ENCODE measurements at places on chromosomes 4 and X.

DNA sequence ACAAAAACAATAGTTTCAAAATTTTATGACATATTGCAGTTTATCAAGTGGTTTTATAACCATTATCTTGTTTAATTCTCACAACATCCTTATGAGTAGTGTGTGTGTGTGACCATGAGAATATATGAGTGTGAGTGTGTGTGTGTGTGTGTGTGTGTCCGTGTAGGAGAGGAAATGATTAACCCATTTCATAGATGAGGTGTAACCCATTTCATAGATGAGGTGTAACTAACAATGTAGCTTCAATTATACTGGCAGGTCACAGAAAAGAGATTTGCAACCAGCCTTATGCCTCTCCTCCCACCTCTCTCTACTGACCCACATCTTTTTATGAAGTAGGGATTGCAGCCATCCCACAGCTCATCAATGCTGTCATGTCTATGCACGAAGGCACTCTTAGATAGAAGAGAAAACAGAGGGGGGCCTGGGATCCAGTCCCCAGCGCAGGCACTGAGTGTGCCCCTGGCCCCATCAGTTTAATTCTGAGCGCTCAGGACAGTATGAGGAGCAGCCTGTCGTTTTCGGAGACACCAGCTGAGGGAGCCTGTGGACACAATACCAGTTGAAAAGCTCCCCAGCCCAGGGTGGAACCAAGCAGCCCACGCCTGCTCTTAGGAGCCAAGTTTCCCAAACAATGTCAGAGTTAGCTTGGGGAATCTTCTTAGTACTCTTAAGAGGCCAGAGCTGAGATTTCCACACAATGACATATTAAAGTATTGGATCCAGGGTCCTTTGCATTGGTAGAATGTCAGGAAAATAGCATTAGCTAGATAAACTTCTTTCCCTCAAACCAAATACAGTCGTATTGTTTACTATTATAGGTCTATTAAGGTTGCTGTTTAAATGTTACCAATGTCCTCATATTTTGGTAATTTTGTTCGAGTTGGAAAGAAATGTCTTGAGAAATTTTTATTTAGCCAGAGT is 88.6 kb downstream of the PALLD start:
- no peak for DNase-seq

DNA sequence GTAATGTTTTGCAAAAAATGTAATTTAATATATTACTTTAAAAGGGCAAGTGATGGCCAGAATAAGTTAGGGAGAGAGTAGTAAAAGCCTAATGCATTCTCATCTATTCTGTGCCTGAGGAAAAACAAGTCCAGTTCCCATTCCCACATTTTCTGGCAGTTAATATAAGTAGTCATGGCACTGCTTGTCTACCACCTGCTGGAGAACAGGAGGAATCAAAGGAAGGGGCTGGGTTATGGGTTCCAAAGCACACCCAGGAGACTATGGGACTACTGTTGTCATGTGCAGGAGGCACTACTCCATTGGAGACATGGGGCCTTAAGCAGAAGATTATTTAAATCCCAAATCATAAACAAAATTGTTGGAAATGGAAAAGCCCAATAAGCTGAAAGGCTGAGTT is 2618.6 kb downstream of the ARAP2 start:
- DNase-seq = no peak

GRCh38 chr4:109355835-109356234 is 53.4 kb upstream of the COL25A1 start:
- no peak for DNase-seq

- no peak for DNase-seq
Measured at GRCh38 chrX:44082829-44083228, 109.6 kb upstream of the NDP start.

DNA sequence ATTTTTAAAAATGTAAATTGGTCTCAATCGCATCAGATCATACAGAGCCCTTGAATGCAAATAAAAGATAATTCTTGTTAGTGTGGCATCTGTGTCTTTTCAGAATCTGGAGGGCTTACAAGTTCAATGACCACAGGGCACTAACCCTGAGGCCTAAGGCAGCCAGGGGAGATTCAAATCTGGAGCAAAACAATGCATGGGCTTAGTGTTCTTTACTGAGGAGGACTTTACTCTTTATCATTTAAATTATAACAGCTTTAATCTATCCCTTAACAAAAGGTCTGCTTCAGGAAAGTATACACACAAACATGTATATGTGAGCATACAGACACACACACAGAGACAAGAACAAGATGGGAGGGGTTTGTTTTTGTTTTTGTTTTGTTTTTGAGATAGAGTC is 51.0 kb upstream of the NSUN7 start:
- DNase-seq = no peak

DNA sequence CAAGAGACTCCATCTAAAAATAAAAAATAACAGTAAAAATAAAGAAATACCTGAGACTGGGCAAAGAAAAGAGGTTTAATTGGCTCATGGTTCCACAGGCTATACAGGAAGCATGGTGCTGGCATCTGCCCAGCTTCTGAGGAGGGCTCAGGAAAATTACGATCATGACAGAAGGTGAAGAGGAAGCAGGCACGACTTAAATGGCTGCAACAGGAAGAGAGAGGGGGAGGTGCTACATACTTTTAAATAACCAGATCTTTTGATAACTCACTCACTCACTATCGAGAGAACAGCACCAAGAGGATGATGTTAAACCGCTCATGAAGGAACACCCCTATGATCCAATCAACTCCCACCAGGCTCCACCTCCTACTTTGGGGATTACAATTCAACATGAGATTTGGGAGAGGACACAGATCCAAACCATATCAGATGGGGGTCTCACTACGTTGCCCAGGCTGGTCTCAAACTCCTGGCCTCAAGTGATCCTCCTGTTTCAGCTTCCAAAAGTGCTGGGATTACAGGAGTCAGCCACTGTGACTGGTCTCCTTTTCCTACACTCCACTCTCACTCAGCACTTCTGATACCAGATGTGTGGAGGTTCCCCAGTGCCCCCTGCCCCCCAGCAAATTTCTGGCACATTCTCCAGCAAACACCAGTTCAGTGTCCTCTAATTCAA is 11.9 kb upstream of the ZNF157 start:
- DNase-seq = no peak

GRCh38 chr4:134624365-134624764 is 422.8 kb upstream of the PABPC4L start:
- no peak for DNase-seq

- no peak for DNase-seq
Measured at GRCh38 chrX:37922928-37923327, 75.6 kb upstream of the DYNLT3 start.

- DNase-seq = no peak
Measured at GRCh38 chr4:120704538-120704937, 218.0 kb downstream of the PRDM5 start.

- no peak for DNase-seq
Measured at GRCh38 chrX:86002076-86002896, 45.1 kb downstream of the CHM start.

GRCh38 chr4:10205223-10205622 is 88.6 kb upstream of the WDR1 start:
- DNase-seq = no peak

DNA sequence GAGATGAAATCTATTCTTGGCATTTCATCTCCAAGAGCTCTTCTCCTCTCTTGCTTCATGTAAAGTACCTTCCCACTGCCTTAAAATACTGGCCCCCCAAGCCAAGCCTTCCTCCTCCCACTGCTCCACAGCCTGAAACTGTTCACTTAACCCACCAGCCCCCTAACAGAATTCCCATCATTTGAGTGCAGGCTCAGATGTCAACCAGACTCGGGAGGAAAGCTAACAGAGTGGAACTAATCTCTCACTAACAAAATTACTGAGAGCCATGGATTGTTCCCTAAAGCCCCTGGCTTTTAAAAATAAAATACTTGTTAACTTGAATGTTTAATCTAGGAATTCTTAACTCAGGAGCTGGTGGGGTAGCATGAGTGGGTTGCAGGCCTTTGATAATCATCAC is 7.1 kb upstream of the DCUN1D4 start:
- no peak for DNase-seq

- DNase-seq = no peak
Measured at GRCh38 chrX:10030570-10030969, 63.4 kb downstream of the CLDN34 start.

DNA sequence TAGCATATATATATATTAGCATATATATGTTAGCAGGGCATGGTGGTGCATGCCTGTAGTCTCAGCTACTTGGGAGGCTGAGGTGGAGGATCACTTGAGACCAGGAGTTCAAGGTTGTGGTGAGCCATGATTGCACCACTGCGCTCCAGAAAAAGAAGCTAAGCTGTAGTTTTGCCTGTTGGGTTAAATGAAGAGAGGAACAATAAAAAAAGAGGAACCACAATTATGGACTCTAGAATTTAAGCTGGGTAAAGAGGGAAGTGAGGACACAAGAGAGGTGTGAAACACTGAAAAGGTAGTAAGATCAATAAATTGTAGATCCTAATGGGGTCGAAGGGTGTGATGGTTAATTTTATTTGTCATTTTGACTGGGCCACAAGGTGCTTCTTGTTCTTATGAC is 40.5 kb upstream of the HSD17B10 start:
- DNase-seq = no peak

DNA sequence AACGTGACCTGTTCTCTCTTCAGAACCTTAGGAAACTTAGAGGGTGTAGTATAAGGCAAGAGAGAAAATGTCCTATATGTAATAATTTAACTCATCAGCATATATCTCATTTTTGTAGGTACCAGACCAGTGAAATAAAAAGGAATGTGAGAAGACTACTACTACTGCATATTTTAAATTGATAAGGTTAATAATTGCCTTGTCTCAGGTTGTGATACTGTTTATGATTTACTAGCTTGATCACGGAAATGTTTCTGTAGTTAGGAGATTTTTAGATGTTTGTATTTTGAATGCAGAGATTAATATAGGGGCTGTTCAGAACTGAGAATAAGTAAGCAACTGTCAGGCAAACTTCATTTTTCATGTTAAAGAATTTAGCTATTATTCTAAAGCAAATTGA is 1563.4 kb downstream of the C4orf33 start:
- DNase-seq = no peak

DNA sequence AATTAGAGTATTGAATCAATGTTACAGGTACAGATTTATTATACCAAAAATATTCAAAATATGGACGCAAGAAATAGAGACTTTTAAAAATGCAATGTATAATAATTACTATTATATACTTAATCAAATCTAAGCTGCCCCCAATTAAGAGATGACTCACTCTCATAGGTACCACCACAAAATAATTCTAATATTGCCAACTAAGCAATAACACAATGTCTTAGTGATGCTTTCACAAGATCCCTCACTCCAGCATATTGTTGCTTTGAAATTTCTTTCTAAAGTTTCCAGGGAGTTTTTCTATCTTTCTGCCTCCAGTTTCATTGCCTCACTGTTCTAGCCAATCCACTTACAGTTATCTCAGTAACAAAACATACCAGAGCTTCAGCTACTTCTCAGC is 270.0 kb upstream of the PABPC4L start:
- DNase-seq = no peak

DNA sequence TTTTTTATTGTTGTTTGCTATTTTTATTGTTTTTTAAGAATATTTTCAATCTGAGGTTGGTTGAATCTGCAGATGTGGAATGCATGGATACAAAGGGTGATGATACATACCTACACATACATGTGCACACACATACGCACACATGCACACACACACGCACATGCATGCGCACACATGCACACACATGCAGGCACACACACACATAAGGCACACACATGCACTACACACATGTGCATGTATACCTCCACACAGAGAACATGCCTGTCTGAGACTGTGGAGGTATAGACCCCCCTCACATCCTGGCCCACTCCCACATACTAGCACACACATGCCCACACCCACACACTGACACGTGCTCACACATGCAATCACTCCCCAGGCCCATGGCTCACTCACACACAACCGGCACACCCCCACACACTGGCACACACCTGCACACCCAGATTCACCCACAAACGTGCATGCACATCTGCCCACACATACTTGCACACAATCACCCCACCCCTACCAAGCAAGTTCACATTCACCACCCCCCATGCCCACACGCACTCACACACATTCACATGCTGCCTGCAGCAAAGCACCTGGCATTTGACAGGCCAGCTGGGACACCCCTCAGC is 97.6 kb upstream of the AFAP1 start:
- DNase-seq = no peak

DNA sequence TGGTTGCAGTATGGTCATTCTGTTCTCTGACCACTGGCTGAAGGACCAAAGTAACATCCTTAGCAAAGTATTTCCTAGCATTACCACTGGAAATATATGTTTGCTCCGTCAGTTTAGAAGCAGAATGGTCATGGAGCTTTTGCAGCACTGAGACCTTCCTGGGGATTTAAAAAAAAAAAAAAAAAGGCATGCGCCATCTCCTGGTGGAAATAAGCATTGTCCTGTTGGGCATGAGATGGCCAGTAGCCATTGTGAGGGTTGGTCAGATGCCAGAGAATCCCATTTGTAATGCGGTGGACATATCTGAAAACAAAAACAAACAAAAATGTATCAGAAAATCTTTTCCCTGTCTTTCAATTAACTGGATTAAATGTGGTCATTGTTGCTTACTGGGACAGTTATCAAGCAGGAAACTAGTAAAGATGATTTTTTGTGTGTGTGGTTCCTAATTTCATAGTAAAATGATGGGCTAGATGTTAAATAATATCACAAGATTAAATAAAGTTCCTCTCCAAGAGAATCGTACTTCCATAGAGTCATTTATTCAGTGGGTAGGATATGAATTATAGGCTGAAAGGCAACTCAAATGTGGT is 139.6 kb downstream of the SOWAHB start:
- no peak for DNase-seq

DNA sequence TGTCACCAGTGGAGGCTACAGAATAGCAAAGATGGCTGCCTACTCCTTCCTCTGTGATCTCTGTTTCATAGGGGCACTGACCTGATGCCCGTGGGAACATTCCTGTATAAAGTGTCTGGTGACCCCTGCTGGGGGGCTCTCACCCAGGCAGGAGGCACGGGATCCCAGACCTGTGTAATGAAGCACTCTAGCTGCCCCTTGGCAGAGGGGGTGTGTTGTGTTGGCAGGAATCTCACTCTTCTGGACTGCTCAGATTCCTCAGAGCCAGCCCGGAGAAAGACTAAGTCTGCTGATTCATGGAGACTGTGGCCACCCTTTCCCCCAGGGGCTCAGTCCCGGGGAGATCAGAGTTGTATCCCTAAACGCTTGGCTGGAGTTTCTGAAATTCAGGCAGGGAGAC is 648.3 kb downstream of the SPRY1 start:
- DNase-seq = no peak

GRCh38 chrX:120457766-120458180 is 11.3 kb downstream of the LAMP2 start:
- no peak for DNase-seq

DNA sequence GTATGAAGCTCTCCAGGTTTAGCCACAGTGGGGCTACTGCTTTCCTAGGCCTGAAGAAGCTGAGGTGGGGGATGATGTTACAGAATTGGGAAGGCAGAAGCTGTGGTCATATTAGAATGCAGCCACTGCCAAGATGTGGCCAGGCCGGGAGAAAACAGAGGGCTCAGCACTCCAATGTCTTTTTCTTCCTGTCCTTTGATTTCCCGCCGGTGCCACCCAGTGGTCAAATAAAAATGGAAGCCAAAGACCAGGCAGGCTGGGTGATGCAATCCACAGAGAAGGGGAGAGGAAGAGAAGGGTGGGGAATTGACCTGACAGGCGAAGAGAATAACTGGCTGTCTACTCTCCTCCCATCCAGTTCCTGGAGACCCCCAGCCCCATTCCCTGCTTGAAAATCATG is 94.9 kb upstream of the SHISA3 start:
- no peak for DNase-seq

GRCh38 chr4:181971411-181971810 is 271.8 kb upstream of the TENM3 start:
- DNase-seq = no peak

GRCh38 chr4:78706302-78706701 is 69.8 kb upstream of the BMP2K start:
- no peak for DNase-seq

- DNase-seq = no peak
Measured at GRCh38 chr4:65407483-65407882, 262.8 kb downstream of the EPHA5 start.
